SJSA1 (cell line): ENCODE measurements at places on chromosomes 7 and 10.

- DNase-seq = no peak
These were observed 19.4 kb downstream of the CCDC6 start for GRCh38 chr10:59887006-59887405.

DNA sequence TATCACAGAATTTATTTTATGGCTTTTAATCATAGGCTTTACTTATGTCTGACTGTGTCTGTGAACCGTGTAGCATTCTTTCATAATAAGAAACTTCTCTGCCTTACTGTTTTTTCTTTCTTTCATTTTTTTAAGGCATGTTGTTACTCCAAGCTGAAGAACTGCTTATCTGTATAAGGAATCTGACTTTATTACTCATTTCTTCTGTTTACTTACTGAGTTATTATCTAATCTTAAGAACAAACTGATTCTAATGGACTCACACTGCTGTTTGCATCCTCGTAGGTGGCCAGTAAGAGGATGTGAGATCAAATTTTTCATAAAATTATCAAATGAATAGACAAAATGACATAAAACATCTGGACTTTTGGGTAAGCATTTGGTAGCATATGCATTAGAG lies 54.7 kb upstream of the DNAJC1 start:
- DNase-seq = no peak

- no peak for DNase-seq
These were observed 69.8 kb upstream of the BAIAP2L1 start for GRCh38 chr7:98470485-98471240.

DNA sequence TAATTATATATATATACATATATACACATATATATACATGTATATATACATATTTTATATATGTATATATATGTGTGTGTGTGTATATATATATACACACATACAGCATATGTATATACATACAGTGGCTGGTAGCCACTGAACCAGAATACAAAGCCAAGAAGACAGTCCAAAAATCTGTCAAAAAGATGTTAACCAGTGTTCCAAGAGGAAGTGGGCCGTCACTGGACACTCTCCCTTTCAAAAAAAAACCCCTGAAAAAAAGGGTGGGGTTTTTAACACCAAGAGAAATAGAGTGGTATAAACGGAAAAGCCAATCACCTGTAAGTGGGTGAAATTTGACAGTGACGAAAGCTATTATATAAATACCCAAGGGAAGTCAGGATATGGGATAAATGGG lies 31.1 kb upstream of the C1GALT1 start:
- no peak for DNase-seq

DNA sequence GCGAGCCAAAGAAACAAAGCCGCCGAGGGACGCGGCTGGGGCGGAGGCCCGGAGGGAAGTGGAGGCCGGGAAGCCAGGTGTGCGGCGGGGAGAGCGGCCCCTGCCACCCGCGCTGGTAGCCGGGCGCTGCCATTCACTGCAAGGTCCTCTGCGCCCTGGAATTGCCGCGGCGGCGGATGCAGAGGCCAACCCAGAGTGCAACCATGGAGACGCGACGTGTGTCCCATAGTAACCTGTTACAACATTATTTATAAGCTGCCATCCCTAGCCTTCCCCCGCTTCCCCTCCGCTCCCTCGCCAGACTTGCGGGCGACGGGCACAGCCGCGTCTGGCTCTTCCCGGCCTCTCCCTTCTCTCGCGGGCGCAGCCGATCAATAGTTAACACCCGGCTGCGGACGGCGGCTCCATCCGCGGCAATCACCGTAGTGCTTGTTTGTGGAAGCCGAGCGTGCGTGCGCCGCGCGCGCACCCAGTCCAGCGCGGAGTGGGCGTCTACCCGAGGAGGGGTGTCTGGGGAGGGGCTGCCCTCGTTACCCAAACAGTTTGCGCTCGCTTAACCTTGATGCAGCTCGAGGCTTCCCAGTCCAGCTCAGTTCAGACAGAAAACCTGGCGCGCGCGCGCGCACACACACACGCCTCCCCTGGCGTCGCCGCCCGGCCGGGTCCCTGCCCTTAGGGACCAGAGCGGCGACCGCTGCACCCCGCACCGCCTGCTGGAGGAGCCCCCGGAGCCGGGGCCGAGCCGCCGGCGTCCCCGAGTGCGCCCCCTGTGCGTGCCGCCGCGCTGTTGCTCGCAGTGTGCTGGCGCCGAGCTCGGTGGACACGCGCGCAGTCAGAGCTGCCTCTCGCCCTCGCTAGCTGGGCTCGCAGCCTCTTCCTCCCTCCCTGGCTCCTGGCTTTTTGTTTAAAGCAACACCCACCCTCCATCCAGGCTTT lies 165.4 kb upstream of the DPP6 start:
- no peak for DNase-seq

GRCh38 chr7:116315293-116315692 lies 105.0 kb downstream of the TES start:
- peak; percentile 72 for DNase-seq

DNA sequence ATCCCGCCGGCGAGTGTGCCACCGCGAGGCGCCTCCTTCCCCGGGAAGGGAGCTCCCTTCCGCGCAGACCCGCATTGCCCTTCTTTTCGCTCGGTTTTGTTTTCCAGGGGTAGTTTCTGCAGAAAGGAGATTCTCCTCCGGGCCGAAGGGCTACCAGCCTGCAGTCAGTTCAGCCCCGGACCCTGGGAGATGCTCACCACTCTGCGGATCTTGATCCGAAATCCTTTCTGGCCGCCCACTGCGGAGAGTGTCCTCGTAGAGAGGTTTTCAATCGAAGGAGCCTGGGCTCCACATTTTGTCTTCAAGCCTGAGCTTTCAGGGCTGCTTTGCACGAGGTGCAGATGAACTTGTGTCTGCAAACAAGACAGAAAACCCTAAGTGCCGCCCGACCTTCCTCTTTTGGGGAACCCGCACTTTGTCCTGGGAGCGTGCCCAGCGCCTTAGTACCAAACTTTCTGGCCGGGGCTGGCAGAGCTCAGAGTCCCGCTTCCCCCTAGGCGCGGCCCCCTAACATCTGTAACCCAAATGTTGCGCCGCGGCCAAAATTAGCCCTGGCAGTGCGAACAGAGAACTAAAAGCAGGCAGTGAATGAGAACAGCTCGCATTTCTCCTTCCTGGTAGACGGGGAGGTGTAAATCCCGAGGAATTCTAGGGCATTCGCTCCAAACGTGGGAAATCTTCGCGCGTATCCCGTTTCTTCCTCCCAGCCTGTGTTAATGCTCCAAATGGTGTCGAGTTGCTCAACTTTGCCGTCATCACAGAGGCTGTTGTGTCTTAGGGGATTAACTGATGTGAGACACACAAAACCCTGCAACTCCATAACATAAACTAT lies 6.7 kb upstream of the EN2 start:
- DNase-seq = no peak

- DNase-seq = no peak
These were observed 484 bp upstream of the MSRB2 start for GRCh38 chr10:23094786-23095403.

DNA sequence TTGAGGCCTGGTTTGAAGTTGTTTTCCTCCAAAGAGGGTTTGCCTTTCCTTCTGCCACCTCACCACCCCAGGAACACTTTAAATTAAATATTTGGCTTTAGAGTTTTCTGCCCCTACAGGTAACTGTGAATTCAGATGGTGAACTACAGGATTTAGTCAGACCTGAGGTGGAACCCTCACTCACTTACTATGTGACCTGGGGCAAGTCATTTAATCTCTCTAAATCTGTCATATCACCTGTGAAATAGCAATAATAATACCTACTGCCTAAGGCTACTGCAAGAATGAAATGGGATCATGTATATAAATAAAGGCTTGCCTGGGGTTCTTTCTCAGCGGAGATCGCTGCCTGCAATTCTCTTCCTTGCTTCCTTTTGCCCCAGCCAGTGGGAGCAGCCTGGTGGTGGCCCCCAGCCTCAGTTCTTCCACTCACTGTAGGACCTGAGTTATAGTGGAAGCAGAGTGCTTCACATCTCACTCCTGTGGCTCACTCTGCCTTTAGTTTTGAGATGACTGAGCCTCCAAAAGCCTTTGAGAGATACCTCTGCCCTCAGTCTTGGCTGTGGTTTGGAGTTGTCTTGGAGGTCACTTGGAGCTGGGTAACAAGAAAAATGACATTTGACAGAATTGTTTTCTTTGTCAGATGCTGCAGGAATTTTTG lies 6.1 kb upstream of the ANKRD2 start:
- DNase-seq = no peak
